Progenitor cell of endocrine pancreas (in vitro differentiated cells): ENCODE measurements at places on chromosomes 7 and 10.

DNA sequence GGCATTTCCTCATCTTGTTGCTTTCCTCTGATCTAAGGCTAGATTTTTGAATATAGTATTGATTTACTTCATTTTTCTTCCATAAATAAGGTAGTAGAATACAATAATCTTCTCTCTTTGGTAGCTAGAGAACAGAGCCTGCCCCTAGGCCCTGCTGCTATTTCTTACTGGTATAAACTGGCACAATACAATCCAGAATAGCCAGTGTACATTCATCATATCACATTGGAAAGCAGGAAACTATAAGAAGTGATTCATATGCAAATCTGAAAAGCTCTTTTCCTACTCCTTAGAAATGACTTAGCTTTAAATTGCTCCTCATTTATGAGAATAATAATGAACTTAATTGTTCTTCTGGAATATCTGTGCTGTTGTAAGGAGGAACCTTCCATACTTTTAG lies 100.2 kb downstream of the KCND2 start:
- DNase-seq, result no peak

GRCh38 chr10:9545073-9545472 lies 1472.6 kb upstream of the CELF2 start:
- DNase-seq, result no peak

DNA sequence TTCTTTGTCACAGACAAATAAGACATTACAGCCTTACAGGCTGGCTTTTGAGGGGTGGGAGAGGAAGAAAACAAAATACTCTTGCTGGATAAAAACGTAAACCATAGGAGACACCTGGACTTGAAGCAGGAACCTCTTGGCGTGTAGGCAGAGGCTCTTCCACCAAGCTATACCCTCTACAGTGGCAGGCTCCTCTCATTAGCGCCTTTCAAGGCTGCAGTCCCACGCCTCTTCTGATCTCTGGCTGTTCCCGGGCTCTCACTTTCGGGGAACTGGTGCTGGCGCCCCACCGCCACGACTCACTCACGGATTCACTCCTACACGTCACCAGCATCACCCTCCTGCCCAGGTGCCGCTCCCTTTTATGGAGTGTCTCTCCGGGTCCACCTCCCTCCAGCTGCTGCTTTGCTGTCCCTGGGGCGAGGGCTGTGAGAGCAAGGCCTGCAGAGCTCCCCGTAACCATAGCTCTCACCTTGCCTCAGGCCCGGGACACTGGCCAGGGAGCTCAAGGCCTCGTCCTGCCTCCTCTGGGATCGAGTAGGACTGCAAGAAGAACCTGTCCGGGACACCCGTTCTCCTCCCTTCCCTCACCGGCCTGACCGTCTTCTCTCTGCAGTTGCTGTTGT lies 62.6 kb downstream of the ZNF777 start:
- no peak for DNase-seq

GRCh38 chr7:112060625-112061024 lies 145.6 kb downstream of the DOCK4 start:
- DNase-seq, result no peak

DNA sequence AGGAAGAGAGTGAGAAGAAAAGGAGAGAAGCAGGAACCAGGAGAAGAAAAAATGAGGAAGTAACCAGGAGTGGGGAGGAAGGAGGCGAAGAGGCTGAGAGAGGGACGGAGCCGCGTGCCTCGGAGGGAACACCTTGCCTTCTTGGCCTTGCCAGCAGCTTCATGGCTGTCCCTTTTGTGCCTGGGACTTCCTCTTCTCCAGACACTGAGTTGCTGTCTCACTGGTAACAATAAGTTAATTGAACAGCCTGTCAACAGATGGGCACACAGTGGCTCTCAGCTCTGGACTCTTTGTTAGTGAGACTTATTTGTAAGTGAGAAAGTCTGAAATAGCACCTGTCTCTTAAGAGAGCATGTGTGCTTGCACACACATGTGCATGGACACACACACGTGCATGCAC lies 83.2 kb downstream of the GATA3 start:
- DNase-seq, result no peak

- no peak for DNase-seq
Observed at GRCh38 chr7:7263297-7264230, 81.2 kb downstream of the C1GALT1 start.

DNA sequence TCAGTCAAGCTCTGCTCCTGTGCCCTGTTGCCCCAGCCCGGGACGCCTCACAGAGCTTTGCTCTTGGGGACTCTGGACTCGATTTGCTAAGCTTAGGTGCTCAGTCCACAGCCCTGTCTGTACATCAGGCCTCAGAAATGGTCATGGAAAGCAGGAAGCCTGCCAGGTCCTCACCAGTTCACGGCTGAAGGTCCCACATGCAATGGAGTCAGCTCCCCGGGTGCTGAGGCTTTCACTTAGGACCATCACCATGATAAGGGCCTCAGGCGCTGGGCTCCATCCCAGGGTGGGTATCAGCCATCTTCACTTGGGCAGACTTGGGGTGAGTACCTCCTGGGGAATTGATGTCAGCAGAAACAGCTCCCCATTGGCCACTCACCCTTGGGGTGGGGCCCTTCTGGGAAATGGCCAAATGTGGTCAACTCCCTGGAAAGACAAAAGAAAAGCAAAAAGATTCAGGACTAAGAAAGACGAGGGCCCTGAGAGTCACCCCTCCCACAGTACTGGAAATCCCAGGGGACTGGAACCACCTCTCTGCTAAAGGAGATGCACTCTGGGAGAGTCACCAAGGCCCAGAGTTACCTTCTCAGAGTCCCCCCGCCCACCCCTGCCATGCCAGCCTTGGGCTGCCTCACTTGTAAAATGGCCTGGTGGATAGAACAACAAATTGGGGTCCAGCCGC lies 37.6 kb downstream of the FAM53B start:
- DNase-seq, result no peak

DNA sequence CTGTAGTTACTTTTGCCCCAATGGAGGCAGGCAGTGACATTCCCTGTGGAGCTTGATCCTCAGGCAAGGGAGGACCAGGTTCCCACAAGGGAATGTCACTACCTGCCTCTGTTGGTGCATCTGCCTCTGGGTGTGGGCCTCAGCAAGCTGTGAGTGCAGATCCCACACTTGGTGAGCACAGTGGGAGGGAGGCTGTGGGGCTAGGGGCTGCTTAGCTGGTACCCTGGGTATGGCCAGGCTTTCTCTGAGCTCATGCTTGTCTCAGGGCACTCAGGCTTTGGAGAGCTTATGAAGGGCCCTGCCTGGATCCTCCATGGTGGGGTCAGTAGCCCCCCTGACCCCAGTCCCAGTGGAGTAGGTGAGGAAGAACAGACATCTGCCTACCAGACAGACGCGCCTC lies 16.2 kb upstream of the ZNF488 start:
- no peak for DNase-seq

- DNase-seq, result no peak
Observed at GRCh38 chr10:91519899-91520514, 109.9 kb downstream of the HECTD2 start.
